ENCODE measurements at places on chromosomes 2 and 18.
A peak's percentile ranks its signal among the peaks of the same experiment; 100 is the strongest.

DNA sequence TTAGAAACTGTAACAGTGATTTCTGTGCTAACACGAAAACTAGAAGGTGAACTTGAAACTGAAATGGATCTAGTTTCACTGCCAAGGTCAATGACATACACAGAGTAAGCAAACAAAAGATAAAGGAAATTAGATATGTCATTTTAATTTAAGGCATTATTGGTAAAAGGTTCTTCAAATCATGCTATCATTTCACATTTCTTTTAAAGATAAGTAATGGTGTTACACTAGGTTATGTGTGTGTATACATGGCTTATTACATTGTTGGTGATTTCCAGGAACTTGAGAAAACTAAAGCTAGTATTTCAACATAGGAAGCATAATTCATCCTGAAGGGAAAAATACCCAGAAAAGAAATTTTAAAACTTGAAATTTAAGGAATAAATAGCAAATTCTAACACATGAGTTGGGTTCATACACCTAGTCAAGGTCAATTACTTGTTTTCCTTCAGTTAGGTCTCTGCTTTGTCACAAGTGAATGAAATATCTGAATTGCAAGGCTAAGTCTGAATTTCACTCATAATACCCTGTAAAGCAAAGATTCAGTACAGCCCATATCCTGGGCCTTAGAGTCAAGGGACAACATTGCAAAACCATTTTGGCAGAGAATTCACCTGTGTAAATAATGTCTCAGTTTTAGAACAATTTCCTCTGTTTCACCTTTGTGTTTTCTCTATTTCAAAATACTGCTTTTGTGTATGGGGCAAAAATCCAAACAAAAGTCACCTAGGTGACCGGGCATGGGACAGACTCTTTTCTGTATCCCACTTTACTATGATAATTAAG lies 141.6 kb downstream of the SRBD1 start:
- DNase-seq = no peak

DNA sequence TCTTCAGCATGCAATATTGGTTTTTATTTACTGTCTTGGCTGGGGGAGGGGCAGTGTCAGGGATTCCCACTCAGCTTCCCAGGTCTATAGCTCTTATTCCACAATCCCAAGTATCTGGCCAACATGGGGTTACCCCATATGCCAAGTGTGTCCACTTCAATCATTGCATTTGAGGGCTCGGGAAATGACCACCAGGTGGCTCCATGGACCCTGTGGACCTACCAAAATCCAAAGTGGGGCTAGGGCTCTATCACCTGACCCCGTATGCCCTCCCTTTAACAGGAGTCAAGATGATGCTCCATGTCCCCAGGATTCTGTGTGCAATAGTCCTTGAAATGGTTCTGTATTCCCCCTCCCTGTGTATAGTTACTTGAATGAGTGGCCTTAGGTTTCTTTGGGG lies 12.1 kb upstream of the TRAF3IP1 start:
- no peak for DNase-seq

DNA sequence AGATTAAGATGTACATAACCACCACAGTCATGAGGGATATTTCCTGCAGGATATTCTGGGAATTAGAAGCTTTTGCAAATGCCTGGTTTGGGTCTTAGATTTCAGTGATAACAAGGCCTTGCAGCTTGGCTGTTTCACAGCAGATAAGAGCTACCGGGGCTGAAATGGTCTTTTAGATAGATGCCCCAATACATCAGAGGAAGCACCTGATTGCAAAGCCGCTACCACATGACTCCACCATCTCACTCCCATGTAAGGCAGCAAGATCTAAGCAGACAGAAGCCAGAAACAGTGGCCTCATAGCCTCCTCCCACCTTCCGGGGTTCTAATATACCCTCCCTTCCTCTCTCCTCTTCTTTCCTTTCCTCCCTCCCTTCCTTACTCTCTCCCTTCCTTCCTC lies 31.1 kb upstream of the EPG5 start:
- no peak for DNase-seq

- no peak for DNase-seq
These were observed 659.3 kb upstream of the FANCL start for GRCh38 chr2:58900246-58901027.

GRCh38 chr2:128702616-128703015 lies 383.9 kb upstream of the HS6ST1 start:
- no peak for DNase-seq

DNA sequence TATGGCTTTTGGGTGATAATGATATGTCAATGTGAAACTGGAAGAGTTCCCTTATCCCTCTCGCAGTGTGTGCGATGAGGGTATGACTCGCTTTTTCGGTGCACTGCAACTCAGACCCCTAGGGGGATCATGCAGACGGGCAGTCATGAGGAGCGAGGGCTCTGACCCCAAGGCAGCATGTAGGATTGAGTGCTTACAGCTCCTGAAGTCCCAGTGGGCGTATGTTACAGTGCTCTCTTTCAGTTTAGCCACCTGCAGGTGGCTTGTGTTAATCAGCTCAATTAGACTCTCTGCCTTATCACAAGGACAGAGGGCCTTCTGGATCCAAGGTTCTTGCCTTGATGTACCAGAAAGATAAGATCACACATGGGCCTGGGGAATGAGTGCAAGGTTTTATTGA lies 1269.9 kb upstream of the GYPC start:
- no peak for DNase-seq

GRCh38 chr2:85390941-85391669 lies 19.1 kb downstream of the CAPG start:
- DNase-seq = peak; percentile 52
